ENCODE measurements at places on chromosomes 2 and 18. TPM values are rescaled to one million over a fixed set of nuclear protein-coding genes. Genes with fewer than 3 reads are reported as not detected.

- H3K4me3 ChIP-seq: no peak overlapping the region
- no peak for DNase-seq
- H3K36me3 ChIP-seq: no peaks in the 10 kb centered on the region
- no peak overlapping the region for H3K27ac ChIP-seq
- H3K4me1 ChIP-seq: peaks cover 6% of the 10 kb centered on the region
- no peaks in the 10 kb centered on the region for H3K27me3 ChIP-seq
Measured at GRCh38 chr2:62461707-62462106, 44.3 kb downstream of the TMEM17 start.

GRCh38 chr2:86800856-86801567 is 10.3 kb upstream of the CD8A start:
- H3K27ac ChIP-seq: no peak overlapping the region
- DNase-seq: no peak
- H3K4me3 ChIP-seq: no peak overlapping the region
- H3K36me3 ChIP-seq: peaks cover 2% of the 10 kb centered on the region
- no peaks in the 10 kb centered on the region for H3K4me1 ChIP-seq

GRCh38 chr2:63676135-63676534 is 87.4 kb downstream of the MDH1 start:
- no peaks in the 10 kb centered on the region for H3K4me1 ChIP-seq
- no peak for DNase-seq
- no peaks in the 10 kb centered on the region for H3K36me3 ChIP-seq
- H3K27ac ChIP-seq: no peak overlapping the region
- H3K27me3 ChIP-seq: 0 out of 2 replicates have a peak, but pooled peaks cover 3% of the 10 kb centered on the region
- no peak overlapping the region for H3K4me3 ChIP-seq

GRCh38 chr2:197090742-197091367 is 164.3 kb upstream of the PGAP1 start:
- H3K4me3 ChIP-seq: no peak overlapping the region
- H3K36me3 ChIP-seq: peaks cover 26% of the 10 kb centered on the region
- H3K27me3 ChIP-seq: no peaks in the 10 kb centered on the region
- no peaks in the 10 kb centered on the region for H3K4me1 ChIP-seq
- DNase-seq: no peak

GRCh38 chr18:59466980-59467379 is 107.9 kb upstream of the LMAN1 start:
- H3K4me1 ChIP-seq: peaks cover 2% of the 10 kb centered on the region
- no peak for DNase-seq
- no peaks in the 10 kb centered on the region for H3K27me3 ChIP-seq
- no peak overlapping the region for H3K27ac ChIP-seq

DNA sequence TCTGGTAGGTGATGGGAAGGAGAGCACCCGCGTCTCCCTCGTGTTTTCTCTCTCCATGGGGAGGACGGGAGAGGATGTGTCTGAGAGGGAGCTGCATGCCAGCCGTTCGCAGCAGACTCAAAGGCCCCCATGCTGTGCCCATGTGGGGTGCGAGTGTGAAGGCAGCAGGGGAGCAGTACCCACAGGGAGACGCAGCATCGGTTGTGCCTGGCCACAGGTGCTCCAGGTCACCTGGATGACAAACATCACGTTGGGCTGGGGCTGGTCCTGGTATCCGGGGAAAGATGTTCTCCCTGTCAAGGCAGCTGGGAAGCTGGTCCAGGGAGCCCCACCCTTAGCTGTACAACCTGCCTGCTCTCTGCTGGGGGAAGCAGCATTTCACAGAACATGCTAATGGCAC is 119.5 kb upstream of the SALL3 start:
- DNase-seq: no peak
- H3K4me3 ChIP-seq: no peak overlapping the region
- H3K36me3 ChIP-seq: no peaks in the 10 kb centered on the region
- peaks cover 5% of the 10 kb centered on the region for H3K4me1 ChIP-seq

- no peak overlapping the region for H3K27ac ChIP-seq
- H3K4me1 ChIP-seq: peaks cover 9% of the 10 kb centered on the region
- DNase-seq: no peak
- no peaks in the 10 kb centered on the region for H3K36me3 ChIP-seq
Measured at GRCh38 chr2:118309257-118309945, 221.1 kb downstream of the INSIG2 start.

GRCh38 chr2:238358769-238359168 is 38.5 kb downstream of the TRAF3IP1 start:
- no peak overlapping the region for H3K27ac ChIP-seq
- peaks cover 22% of the 10 kb centered on the region for H3K36me3 ChIP-seq
- DNase-seq: no peak
- no peaks in the 10 kb centered on the region for H3K27me3 ChIP-seq
- H3K4me3 ChIP-seq: no peak overlapping the region

- no peak for DNase-seq
- H3K27me3 ChIP-seq: no peaks in the 10 kb centered on the region
- H3K27ac ChIP-seq: no peak overlapping the region
- H3K4me1 ChIP-seq: no peaks in the 10 kb centered on the region
- H3K36me3 ChIP-seq: no peaks in the 10 kb centered on the region
Measured at GRCh38 chr2:178295906-178296305, 101.6 kb downstream of the OSBPL6 start.

The MGAT5 gene
- 22.2 TPM for total RNA-seq

The INHBB gene
- total RNA-seq: not detected

The MAT2A gene
- 324 TPM for total RNA-seq

The NT5C1B gene
- not detected for total RNA-seq

The SERPINB4 gene
- not detected for total RNA-seq

Data from Karpas-422 (cell line).